ENCODE measurements at places on chromosomes 5 and 9. TPM values are rescaled to one million over a fixed set of nuclear protein-coding genes. Genes with fewer than 3 reads are reported as not detected.

Gene CCNJL
- 11.4 TPM for total RNA-seq

Gene KCNT1
- total RNA-seq, result not detected

Gene CEP72
- total RNA-seq, result 3.3 TPM

Gene TTC16
- not detected for total RNA-seq

Gene VAV2
- total RNA-seq, result 34.2 TPM

Gene UBE2D2
- total RNA-seq, result 129 TPM

Gene AGXT2
- not detected for total RNA-seq

Gene LRRC19
- total RNA-seq, result not detected

Gene GRM6
- not detected for total RNA-seq

Gene GPR151
- total RNA-seq, result not detected

GRCh38 chr9:72721067-72721466 lies 199.7 kb downstream of the TMC1 start:
- H3K36me3 ChIP-seq, result no peaks in the 10 kb centered on the region
- H3K4me3 ChIP-seq, result no peak overlapping the region
- no peak overlapping the region for H3K27ac ChIP-seq
- no peak for DNase-seq

DNA sequence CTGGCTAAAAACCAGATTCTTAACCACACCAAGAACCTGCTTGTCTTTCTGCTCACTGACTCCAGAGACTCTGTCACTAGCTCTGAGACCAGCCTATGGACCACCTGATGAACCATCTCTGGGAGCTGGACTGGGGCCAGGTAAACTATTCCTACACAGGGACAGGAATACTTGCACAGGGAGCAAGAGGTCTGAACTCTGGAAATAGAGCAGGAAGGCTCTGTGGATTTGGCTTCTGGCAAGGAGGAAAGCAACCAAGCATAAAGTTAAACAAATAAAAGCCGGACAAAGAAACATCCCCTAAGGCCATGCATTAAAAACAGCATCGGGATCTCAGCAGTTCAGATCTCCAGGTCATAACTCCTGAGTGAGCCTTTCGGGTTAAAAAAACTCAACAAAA lies 5.6 kb upstream of the SPARC start:
- H3K4me1 ChIP-seq, result peaks cover 43% of the 10 kb centered on the region
- H3K27me3 ChIP-seq, result no peaks in the 10 kb centered on the region
- no peak overlapping the region for H3K4me3 ChIP-seq

DNA sequence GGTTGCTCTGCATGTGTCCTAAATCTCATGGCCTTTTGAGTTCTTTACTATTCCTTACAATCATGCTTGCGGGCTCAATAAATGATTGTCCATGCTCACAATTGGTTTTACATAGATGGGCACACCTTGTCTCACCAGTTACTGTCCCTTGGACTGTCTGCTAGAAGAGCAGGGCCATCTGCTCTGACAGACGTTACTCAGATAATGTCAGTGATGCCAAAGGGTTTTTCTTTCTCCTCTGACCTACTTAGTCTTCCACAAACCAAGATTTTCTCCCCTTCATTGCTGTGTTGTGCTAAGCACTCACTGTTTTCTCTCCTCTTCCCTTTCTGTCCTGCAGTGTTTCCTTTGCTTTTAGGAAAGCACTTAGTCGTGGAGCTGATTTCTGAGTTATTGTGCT lies 562.3 kb downstream of the KIF4B start:
- no peaks in the 10 kb centered on the region for H3K27me3 ChIP-seq
- DNase-seq, result no peak
- no peak overlapping the region for H3K27ac ChIP-seq
- no peaks in the 10 kb centered on the region for H3K36me3 ChIP-seq
- no peaks in the 10 kb centered on the region for H3K4me1 ChIP-seq

GRCh38 chr5:170131235-170131634 lies 25.5 kb downstream of the FOXI1 start:
- peaks cover 4% of the 10 kb centered on the region for H3K36me3 ChIP-seq
- H3K27me3 ChIP-seq, result no peaks in the 10 kb centered on the region
- no peak overlapping the region for H3K27ac ChIP-seq
- H3K4me1 ChIP-seq, result peaks cover 40% of the 10 kb centered on the region
- DNase-seq, result no peak

DNA sequence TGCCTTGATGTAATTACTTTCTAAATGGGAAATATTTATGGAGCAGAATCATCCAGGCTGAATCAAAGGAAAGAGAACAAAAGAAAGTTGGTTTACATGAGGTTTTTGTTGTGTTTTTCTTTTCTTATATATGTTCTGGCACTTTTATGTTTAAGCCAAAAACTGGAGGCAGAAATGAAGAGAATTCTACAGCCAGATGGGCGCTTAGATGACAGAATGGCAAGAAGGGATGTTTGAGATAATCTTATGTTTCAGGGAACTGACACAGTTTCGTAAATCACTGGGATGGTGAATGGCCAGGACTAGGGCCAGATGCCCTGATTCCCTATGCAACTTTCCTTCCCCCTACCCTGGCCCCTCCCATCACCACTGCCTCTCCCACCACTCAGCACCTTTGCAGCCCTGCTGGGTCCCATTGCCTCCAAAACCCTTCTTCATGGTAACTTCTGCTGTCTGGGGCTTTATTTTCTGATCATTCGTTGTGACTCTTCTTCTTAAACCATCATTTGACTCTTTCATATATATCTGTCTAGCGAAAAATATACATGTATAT lies 111.8 kb downstream of the EFNA5 start:
- no peaks in the 10 kb centered on the region for H3K36me3 ChIP-seq
- no peak overlapping the region for H3K27ac ChIP-seq
- peaks cover 46% of the 10 kb centered on the region for H3K4me1 ChIP-seq
- no peaks in the 10 kb centered on the region for H3K27me3 ChIP-seq

- peaks cover 5% of the 10 kb centered on the region for H3K36me3 ChIP-seq
- H3K4me3 ChIP-seq, result no peak overlapping the region
- no peaks in the 10 kb centered on the region for H3K27me3 ChIP-seq
Measured at GRCh38 chr9:124810663-124811355, 33.9 kb downstream of the OLFML2A start.

DNA sequence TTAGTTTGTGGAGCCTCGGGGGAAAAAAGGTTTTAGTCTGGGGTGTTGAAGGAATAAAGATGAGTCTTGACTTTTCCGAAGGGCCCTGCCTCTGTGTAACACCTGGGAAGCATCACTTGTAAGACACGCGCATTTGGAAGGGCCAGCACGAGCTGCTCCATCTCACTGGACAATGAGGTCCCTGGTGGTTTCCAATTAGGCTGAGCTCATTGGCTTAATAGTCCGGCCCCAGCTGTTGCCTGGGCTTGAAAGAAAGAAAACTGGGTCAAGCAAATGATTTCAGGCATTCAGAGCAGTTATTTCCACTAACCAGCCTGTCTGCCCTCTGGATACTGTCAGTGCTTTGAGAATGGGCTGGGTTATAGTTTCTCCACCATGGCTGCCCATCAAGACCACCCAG lies 64.5 kb downstream of the NSUN2 start:
- peaks cover 28% of the 10 kb centered on the region for H3K27me3 ChIP-seq
- no peak overlapping the region for H3K27ac ChIP-seq
- no peaks in the 10 kb centered on the region for H3K36me3 ChIP-seq
- H3K4me1 ChIP-seq, result no peaks in the 10 kb centered on the region

GRCh38 chr5:17314907-17315471 lies 97.6 kb downstream of the BASP1 start:
- no peak overlapping the region for H3K4me3 ChIP-seq
- no peaks in the 10 kb centered on the region for H3K27me3 ChIP-seq
- H3K4me1 ChIP-seq, result peaks cover 30% of the 10 kb centered on the region
- no peaks in the 10 kb centered on the region for H3K36me3 ChIP-seq

DNA sequence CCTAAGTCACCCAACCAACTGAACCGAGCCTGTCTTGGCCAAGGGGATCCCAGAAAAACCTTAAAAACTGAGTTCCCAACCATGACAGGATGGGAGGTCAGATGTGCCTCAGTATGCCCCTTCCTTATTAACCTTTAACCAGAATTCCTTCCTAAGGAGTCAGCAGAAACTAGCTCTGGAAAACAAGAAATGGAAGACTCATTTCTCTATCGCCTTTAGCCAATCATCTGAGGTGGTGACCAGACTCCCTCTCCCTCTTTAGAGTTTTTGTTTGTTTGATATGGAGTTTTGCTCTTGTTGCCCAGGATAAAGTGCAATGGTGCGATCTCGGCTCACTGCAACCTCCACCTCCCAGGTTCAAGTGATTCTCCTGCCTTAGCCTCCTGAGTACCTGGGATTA lies 37.5 kb downstream of the SLC28A3 start:
- no peaks in the 10 kb centered on the region for H3K27me3 ChIP-seq
- no peak overlapping the region for H3K4me3 ChIP-seq
- no peak overlapping the region for H3K27ac ChIP-seq

DNA sequence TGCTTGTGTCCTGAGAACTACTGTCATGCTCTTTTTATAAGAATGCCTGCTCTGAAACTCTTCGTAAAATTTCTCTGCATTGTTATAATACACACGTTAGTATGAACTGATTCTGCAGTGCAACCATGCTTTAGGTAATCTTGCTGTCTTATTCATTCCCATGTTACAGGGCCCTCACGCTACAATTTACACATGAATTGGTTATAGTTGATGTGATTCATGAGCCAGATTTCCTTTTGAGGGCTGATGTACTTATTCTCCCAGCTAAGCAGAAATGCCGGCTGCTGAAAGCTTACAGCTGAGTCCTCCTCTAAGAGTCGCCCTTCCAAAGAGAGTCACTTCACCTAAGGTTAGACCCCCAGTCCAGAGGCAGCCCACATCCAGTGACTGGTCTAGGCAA lies 233.5 kb upstream of the PCSK5 start:
- peaks cover 20% of the 10 kb centered on the region for H3K4me1 ChIP-seq
- H3K27me3 ChIP-seq, result peaks cover 8% of the 10 kb centered on the region
- DNase-seq, result no peak
- no peak overlapping the region for H3K4me3 ChIP-seq
- no peaks in the 10 kb centered on the region for H3K36me3 ChIP-seq
- no peak overlapping the region for H3K27ac ChIP-seq

- no peaks in the 10 kb centered on the region for H3K4me1 ChIP-seq
- DNase-seq, result peak; percentile 52
- H3K4me3 ChIP-seq, result no peak overlapping the region
Measured at GRCh38 chr9:135413086-135413375, 66.6 kb upstream of the PPP1R26 start.

GRCh38 chr5:137097203-137097602 lies 401.9 kb downstream of the SPOCK1 start:
- H3K27ac ChIP-seq, result no peak overlapping the region
- no peak overlapping the region for H3K4me3 ChIP-seq

- H3K36me3 ChIP-seq, result peaks cover 6% of the 10 kb centered on the region
- H3K27me3 ChIP-seq, result no peaks in the 10 kb centered on the region
- peak overlapping the region; percentile 51 for H3K27ac ChIP-seq
Measured at GRCh38 chr9:87498046-87498810, 561 bp downstream of the DAPK1 start.

- no peaks in the 10 kb centered on the region for H3K27me3 ChIP-seq
- H3K4me1 ChIP-seq, result peaks cover 14% of the 10 kb centered on the region
- H3K36me3 ChIP-seq, result no peaks in the 10 kb centered on the region
- DNase-seq, result no peak
Measured at GRCh38 chr5:143758750-143759149, 53.2 kb upstream of the HMHB1 start.

DNA sequence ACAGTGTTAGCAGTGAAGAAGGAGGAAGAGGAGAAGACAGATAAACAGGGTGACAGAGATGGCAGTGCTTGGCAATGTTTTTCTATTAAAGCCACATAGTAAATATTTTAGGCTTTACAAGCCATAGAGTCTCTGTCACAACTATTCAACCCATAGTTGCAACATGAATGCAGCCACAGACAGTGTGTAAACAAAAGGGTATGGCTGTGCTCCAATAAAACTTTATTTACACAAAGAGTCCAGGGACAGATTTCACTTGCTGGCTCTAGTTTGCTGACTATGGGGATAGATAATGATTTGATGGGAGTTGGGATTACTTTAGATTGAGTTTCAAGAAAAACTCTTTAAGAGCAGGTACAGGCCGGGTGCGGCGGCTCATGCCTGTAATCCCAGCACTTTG lies 224.8 kb upstream of the SEMA6A start:
- no peaks in the 10 kb centered on the region for H3K4me1 ChIP-seq
- H3K27me3 ChIP-seq, result peaks cover under 1% of the 10 kb centered on the region
- DNase-seq, result no peak
- H3K27ac ChIP-seq, result no peak overlapping the region
